Hindlimb muscle (tissue), 1 donor: ENCODE measurements at places on chromosomes 13 and 19.

DNA sequence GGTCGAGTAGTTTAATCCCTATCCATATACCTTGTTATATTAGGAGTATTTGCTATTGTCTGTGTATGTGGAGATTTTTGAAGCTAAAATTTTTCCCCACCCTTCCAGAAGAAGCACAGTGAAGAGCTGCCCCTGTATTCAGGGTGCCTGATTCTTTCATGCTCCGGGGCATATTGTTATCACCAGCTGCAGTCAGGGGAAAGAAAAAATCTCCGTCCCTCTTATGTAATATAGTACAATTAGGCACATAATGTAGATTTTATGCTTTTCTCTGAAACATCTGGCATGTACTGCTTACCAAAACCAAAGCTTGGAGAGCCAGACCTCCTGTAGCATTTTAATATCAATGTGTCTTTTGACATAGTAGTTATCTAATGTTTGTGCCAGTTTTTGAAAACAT is 214.9 kb upstream of the EDNRB start:
- no peak for DNase-seq

DNA sequence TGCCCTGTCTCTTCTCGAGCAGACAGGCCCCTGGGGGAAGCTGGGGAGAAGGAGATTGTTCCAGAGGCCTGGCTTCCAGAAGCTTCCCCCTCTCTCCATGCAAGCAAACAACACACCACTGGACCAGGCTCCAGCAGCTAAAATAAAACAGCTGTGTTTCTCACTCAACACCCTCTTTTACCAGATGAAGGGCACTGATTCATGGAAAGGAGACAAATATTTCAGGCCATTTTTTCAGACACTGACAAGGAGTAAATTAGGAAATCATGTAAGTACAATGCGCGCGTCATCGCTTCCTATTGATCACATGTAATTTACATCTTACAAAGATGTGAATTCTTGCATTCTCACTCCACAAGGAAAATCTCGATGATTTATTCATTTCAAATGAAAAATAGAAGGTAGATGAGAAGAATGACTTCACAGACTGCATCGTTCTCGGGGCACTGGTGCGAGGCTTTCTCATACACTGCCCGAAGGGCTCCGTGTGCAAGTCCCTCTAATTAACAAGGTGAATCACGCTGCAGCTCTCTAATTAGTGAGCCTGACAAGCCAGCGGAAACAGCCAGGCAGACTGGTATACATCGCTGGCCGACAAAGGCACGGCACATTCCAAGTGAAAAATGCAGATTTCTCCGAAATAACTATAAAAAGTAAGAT is 153.6 kb downstream of the KCTD15 start:
- no peak for DNase-seq

GRCh38 chr13:29847501-29847983 is 2.9 kb downstream of the UBL3 start:
- DNase-seq, result peak; percentile 47

DNA sequence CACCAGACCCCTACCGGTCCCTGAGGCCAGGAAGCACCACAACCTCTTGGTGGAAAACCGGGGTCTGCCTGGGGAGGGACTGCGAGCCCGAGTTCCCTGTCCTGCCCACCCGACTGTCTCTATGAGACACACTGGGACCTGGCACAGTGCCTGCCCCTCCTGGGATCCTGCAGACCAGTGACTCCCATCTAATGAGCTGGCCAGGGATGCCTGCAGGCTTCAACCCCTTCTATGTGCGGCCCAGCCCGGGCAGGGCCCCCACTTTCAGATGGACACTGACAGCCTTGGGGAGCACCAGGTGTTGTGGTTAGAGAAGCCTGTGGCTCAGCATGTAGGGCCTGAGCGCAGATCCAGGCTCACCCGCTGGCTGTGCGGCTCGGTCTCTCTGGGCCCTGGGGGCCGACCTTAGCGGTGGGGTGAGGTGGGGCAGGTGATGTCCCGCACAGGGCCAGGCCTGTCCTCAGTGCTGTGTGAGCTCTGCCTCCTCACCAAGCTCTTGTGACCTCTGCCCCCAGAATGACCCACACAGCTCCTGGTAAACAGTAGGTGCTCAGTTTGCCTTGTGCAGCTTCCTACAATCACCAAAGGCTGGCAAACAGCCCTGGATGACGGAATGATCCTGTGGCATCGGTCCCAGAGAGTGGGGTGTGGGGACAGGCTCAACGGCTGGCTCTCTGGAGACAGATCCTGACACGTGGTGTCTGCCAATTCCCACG is 17.9 kb upstream of the CACTIN start:
- no peak for DNase-seq

GRCh38 chr19:49342291-49342721 is 7.1 kb downstream of the CD37 start:
- DNase-seq, result no peak

GRCh38 chr13:23615395-23616081 is 45.3 kb downstream of the TNFRSF19 start:
- no peak for DNase-seq

GRCh38 chr13:45179428-45179827 is 21.4 kb downstream of the KCTD4 start:
- no peak for DNase-seq

DNA sequence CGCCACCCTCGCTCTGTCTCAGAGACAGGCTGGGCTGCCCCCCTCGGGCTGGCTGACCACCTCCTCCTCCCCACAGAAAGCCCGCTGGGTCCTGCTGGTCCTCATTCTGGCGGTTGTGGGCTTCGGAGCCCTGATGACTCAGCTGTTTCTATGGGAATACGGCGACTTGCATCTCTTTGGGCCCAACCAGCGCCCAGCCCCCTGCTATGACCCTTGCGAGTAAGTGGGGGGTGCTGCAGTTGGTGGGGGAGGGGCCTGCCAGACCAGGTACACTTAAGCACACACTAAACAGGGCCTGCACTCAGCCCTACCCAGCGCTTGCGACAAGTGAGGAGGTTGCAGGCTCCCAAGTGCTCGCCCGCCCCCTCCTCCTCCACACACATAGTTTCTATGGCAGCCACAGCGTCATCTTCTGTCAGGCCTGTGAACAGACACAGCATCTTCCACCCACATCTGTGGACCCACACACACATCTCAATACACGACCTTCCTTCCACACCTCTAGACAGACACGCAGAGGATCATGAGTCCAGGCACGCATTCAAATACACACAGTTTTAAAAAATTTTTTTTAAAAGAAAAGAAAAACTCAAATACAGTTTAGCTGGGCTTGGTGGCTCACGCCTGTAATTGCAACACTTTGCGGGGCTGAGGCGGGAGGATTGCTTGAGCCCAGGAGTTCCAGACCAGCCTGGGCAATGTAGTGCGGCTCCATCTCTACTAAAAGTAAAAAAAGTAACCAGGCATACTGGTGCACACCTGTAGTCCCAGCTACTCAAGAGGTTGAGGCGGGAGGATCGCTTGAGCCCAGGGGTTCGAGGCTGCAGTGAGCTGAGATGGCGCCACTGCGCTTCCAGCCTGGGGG is 18.4 kb downstream of the PLD3 start:
- DNase-seq, result no peak

DNA sequence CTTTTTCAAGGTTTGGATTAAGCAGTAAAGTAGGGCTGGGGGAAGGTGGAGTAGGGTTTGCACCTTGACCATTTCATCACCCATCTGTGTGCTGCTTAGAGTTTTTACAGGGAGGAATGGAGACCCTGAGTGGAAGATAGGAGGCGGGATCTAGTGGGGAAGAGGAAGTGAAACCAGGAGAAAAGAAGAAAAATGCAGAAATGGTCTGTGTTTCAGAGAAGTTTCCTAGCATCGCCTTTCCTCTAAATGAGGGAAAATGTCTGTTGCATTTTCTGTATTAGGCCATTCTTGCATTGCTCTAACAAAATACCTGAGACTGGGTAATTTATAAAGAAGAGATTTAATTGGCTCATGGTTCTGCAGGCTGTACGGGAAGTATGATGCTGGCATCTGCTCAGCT is 64.1 kb downstream of the TPT1 start:
- DNase-seq, result no peak

DNA sequence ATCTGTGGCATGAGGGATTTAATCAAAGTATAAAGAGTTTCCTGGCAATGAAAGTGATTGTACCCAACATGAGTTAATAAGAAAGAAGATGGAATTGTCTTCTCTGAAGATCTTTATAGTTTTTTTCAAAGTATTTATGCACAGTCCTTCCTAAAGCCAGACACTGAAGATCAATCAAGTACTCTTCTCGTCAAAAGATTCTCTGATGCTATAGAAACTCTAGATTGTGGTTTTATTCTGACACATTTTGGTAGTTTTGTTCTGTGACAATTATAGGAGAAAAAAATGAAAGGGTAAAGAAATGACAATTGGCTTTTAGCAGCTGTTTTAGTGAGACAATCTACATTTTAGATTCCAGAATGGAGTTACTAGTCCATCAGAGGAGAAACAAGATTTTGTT is 10.4 kb upstream of the ENOX1 start:
- DNase-seq, result no peak

- no peak for DNase-seq
Measured at GRCh38 chr13:39788102-39788501, 132.6 kb downstream of the COG6 start.

DNA sequence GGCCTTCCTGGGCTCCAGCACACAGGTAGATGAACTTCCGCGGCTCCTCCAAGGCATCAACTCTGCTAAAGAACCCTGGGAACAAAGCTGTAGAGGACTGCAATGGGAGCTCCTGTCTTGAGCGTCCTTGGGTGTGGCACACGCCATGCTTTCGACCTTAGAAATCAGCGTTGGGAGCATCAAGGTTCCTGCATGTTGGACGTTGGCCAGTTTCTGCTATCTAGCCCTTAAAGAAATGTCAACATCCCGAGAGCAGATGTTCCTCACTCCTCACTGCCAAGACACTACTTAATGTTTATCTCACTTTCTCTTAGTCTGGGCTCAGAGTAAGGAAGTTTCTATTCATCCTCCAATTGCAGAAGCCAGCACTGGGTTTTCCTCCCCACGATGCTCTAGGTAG is 70.6 kb upstream of the MEDAG start:
- DNase-seq, result no peak

DNA sequence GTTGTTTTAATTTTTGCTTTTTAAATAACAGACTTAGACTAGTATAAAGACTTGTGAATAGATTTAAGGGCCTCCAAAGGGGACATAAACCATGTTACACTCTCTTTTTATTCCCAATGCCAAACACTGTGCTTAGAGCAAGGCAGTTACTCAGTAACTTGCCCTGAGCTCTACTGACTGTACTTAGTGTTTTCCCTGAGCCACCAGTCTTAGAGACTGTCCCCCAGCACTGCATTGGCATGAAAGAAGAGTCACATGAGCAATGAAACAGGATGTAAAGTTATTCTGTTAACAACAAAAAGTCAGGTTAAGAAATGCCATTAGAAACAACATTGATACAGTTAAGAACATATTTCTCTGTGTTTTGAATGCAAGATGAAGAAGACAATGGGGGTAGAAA is 187.9 kb downstream of the TBC1D4 start:
- DNase-seq, result no peak

DNA sequence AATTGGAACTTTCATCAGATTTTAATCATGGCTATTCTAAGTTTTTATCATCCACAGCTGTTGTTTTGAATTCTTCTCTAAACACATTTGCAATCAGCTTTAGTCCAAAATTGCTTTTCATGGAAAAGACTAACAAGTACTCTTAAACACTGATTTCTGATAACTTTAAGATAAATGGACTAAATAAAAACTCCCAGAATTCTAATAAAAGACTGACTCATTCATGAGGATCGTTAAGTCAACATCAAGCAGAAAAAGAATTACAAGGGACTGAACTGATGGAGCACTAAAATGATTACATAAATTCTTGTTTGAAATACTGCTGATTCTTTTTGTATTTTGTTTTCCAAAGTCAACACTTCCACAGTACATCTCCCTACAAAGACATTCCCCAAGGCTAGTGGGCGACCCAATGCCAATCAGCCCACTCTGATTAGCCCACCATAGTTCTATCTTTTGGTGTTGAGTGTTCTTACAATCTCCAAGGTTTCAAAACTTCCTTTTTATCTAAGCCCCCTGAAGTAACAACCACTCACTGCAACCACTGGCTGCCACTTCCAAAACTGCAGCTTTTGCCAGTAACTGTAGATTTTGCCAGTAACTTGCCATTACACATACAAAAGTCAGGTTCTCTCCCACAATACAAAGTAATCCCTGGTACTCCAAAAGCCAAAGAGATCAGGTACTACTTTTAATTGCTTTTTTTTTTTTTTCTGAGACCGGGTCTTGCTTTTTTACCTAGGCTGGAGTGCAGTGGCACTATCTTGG is 14.0 kb upstream of the NAA16 start:
- DNase-seq, result no peak

- no peak for DNase-seq
Measured at GRCh38 chr13:109734002-109734785, 52.2 kb downstream of the IRS2 start.

- DNase-seq, result no peak
Measured at GRCh38 chr13:50014386-50014785, 858 bp upstream of the KCNRG start.

DNA sequence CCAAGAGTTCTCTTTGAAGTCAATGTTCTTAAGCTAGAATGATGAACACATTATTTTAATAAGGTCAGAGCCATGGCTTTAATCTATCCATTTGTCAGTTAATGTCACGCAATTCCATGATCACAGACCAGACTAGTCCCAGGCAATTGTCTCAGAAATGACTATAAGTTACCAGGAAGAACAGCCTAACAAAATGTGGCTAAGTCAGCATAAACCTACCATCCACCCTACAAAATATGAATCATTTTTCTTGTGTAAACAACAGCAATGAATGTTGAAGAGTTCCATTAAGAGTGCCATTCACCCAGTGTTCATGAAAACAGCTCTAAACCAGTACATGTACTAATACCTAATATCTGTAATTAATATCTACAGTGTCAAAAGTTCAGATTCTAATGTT is 127.5 kb downstream of the KCTD12 start:
- DNase-seq, result no peak

DNA sequence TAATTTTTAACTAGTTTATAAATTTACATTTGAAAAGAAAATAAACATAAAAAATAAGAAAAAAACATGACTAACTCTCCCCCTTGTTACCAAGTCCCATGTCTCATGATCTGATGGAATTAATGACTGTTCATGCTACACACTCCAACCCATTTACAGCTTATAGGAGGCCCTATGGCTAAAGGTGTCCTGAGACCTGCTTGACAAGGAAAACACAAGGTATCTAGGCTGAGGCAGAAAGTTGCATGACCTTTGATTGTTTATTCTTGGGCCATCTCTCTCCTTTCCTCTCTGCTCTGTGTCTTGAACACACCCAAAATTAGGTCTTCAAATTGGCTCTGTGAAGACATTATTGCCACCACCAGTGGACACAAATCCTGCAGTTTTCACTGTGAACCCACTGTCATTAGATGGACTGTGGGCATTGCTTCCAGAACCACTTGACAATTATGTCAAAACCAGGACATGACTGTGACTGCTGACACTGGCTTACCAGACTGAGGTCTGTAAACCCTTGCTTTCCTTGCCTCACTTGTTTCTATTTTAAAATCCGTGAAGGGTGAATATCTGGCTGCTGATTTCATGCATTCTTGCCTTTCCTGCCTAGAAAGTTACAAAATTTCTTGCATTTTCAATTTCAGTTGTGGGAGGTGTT is 386.5 kb upstream of the SPRY2 start:
- DNase-seq, result no peak

- no peak for DNase-seq
Measured at GRCh38 chr13:46176756-46177155, 5.2 kb downstream of the LCP1 start.
